ENCODE measurements at places on chromosomes 5 and 9.

- DNase-seq, result no peak
Measured at GRCh38 chr5:178563621-178564020, 26.6 kb downstream of the COL23A1 start.

- no peak for DNase-seq
Measured at GRCh38 chr5:137462816-137463520, 36.2 kb downstream of the SPOCK1 start.

GRCh38 chr5:151661968-151662732 is 24.6 kb downstream of the SPARC start:
- no peak for DNase-seq

- DNase-seq, result no peak
Measured at GRCh38 chr5:160197341-160198144, 31.8 kb upstream of the FABP6 start.

DNA sequence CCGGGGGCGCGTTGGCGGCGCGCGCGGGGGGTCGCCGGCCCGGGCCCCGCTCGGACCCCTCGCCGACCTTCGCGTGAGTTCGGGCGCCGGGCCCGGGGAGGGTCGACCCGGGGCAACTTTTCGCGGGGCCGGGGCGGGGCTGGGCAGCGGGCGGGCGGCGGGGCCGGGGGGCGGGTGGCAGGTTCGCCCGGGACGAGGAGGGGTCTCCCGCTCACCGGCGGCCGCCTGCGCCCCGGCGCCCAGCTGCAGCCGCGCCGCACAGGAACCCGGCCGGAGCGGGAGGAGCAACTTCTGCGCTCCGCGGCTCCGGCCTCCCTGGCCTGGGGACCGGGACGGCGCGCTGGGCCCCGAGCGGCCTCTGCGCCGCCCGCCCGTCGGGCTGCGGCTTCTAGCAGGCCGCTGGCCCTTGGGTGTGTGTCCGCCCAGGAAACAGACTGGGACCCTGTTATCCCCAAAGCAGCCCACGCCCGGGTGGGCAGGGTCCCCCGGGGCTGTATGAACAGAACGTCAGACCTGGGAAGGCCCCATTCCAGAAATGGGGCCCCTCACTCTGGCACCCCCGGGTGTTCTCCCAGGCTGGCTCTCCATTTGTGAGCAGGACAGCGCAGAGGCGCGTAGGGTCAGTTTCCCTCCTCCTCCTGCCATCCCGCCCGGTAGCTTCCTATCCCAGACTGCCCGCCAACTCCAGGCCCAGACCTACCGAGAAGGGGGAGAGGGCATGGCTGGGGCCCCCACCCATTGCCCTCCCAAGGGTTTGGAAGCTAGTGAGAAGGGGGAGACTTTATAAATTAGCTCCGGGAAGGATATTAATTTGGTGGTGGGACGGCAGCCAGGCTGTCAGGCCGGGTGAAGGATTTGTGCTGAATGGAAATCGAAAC is 708 bp downstream of the RXRA start:
- DNase-seq, result no peak

- DNase-seq, result no peak
Measured at GRCh38 chr9:27468462-27469110, 55.5 kb upstream of the IFNK start.

GRCh38 chr5:72692231-72692637 is 124.2 kb upstream of the TNPO1 start:
- no peak for DNase-seq

DNA sequence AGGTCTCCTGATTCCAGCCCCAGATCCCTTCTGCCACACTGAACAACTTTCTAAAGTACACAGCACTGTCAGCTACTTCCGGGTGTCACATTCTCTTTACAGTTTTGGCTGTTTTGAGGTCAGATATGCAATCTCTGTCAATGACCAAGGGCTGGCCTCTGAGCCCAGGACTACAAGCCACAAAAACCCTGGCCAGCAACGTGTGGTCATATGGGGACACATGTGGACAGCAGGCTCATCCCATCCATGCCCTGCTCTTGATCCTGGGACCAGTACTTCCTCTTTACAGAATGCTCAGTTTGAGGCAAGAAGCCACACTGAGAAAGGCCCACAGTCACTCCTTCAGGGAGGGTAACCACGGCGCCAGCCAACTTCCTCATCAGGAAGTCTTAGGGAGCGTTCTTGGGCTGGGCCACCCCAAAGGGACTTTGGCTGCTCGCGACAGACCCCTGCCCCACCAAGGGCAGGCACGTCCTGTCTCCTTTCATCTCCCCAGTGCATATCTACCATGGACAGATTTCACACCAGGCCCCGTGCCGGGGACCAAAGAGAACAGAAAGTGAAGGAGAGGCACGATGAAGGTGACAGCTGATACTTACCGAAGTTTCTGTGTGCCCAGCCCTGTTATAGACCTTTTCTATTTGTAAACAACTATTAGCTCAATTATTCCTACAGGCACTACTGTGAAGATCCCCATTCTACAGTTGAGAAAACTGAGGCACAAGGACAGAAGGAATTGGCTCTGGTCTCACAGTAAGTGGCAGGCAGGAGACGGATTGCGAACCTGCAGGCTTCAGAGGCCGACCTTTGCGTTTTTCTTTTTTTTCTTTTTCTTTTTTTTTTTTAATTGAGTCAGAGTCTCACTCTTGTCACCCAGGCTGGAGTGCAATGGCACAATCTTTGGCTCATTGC is 37.3 kb downstream of the STK10 start:
- DNase-seq, result no peak

DNA sequence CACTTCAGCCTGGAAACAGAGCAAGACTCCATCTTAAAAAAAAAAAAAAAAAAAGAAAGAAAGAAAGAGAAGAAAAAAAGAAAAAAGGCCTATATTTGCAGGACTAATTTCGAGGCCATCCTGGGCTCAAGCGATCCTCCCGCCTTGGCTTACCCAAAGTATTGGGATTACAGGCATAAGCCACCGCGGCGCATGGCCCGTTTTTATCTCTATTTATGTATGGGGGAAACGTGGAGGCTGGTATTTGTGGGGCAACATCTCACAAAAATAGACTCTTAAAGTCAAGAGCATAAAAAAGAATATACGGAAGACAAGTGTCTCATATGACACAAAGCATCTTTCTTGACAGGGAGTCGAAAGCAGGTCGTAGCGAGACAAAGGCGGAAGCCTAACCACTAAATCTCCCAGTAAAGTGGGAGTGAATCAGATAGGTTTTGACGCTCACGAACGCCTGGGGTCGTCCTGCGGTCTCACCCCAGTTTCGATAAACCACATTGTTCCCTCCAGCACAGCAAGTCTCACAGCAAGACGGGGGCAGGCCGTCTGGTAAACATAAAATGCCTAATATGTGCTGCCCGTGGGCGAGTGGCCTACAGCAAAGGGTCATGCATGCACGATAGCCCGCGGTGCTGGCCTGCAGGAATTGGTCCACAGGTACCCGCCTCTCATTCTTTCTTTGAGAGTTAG is 1.8 kb upstream of the TRIM41 start:
- no peak for DNase-seq

GRCh38 chr9:130036099-130036498 is 6.9 kb downstream of the FNBP1 start:
- no peak for DNase-seq

- DNase-seq, result no peak
Measured at GRCh38 chr9:12170456-12170855, 522.7 kb upstream of the TYRP1 start.

DNA sequence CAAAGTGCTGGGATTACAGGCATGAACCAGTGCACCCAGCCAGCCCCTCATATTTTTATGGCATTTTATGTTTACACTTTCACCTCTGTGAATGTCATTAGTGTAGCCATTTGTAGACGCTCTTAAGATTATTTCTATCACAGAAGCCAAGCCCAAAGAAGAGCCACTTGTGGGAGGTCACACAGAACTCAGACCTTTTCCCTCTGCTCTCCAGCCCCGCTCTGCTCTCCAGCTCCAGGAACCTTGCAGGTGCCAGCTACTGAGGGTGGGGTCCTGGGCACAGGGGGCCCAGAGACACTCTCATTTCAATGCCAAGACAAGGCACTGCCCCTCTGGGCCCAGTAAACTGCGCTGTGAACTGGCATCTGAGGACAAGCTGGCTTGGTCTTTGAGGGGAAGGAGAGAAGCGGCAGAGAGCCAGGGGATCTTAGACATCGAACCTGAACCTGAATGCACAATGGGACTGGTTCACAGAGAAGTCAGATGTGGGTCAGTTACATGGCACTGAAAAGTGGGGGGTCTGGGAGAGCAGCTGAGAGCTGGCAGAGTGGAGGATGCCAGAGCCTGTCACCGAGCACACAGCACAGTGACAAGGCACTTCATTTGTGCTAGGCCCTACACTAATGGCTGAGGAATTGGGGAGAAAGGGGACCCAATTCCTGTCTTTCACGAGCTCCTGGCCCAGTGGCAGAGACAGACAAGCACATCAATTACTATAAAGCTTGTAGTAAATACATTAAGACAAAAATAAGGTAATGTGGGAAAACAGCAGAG is 16.7 kb downstream of the ANXA6 start:
- DNase-seq, result peak; percentile 10

GRCh38 chr9:70113403-70114022 is 69.9 kb downstream of the MAMDC2 start:
- DNase-seq, result no peak

DNA sequence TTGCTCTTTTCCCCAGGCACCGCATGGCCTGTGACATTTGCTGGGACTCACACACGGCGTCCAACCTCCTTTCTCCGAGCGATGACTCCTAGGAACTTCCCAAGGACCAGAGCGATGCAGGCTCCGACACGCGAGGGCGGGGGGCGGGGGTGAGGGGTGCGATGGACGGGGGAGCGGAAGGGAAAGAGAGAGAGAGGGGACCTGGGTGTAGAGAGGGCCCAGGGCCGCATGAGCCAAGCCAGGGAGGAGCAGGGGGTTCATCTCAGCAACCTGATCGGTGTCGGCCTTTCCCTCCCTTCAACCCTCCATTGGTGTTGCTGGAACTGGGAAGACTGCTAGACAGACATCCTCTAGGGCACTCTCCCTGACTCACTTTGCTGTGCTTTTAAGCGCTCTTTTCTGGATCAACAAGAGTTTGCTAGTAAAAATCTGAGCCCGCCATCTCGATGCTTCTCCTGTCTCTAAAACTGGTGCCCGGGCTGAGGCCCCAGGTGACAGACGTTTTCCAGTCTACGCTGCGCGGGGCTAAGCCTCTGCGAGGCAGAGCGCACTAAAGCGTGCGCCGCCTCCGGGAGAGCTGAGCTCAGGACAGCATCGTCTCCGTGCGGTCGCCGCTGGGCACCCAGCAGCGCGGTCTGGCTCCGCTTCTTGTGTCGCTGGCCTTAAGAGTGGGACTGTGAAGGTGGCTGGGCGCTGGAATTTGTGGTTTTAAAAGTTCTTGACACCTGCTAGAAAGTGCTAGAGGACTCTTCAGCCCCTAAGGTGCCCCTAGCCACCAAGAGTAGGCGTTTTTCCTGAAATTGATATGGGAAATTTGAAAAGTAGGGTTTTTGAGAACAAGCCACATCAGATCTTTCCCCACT is 1.0 kb upstream of the TSLP start:
- no peak for DNase-seq

- DNase-seq, result no peak
Measured at GRCh38 chr9:136403538-136403914, 3.6 kb upstream of the SNAPC4 start.

DNA sequence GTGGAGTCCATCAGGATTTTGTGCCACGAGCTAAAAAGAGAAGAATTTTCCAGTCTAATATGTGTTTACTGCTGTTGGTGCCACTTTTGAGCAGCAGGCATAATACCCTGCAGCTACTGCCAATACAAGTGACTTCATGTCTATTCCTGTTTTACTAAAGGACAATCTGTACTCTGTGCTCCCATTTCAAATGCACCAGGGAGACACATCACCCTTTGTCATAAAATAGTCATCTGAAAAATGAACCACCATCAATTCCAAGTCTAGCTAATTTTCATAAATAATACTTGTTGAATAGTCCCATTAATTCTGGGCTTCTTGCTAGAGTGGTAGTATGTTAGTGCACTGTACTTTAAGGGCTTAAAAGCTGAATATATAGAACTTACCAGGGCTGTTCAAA is 8.9 kb upstream of the PKD2L2 start:
- no peak for DNase-seq

- no peak for DNase-seq
Measured at GRCh38 chr9:133349965-133350616, 2.1 kb downstream of the RPL7A start.

GRCh38 chr5:88203981-88204750 is 64.5 kb downstream of the TMEM161B start:
- DNase-seq, result no peak

DNA sequence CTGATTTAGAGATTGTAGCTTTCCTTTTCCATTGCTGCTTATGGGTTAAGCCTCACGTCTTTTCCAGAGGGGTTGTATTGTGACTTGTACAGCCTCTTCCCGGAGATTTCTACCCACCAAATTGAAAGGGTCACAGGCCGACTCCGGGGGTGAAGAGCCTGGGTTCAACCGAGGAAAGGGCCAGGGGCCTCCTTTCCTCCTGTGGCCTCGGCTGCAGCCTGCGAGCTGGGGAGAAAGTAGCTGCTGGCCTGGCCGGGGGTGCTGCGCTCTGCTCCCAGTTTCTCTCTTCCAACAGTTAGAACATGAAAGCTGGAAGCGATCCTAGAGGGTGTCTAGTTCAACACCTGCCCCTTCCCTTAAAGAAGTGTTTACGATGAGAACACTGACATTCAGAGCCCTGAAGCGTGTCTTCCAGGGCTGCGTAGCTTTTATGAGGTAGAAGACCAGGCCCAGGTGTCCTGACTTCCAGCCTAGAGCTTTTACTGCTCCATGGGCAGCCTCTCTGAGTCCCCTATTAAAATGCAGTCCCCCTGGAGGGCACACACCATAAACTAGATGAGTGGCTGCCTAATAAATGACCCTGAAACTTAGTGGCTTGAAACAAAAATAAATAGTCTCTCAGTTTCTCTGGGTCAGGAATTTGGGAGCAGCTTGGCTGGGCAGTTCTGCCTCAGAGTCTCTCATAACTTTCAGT is 56.9 kb downstream of the ACER2 start:
- DNase-seq, result no peak

- no peak for DNase-seq
Measured at GRCh38 chr5:86360801-86361200, 256.9 kb upstream of the COX7C start.
